ENCODE measurements at places on chromosomes 11 and 22. TPM values are rescaled to one million over a fixed set of nuclear protein-coding genes. Genes with fewer than 3 reads are reported as not detected.

MS4A4E gene
- not detected for total RNA-seq

OR4A16 gene
- total RNA-seq = not detected

ZMAT5 gene
- 16.0 TPM for total RNA-seq

LRRC74B gene
- not detected for total RNA-seq

TTC28 gene
- 0.12 TPM for total RNA-seq

KCNQ1 gene
- 10.7 TPM for total RNA-seq

SERPIND1 gene
- 0.25 TPM for total RNA-seq

LMO2 gene
- 2.8 TPM for total RNA-seq

ARSA gene
- total RNA-seq = 16.4 TPM

DNA sequence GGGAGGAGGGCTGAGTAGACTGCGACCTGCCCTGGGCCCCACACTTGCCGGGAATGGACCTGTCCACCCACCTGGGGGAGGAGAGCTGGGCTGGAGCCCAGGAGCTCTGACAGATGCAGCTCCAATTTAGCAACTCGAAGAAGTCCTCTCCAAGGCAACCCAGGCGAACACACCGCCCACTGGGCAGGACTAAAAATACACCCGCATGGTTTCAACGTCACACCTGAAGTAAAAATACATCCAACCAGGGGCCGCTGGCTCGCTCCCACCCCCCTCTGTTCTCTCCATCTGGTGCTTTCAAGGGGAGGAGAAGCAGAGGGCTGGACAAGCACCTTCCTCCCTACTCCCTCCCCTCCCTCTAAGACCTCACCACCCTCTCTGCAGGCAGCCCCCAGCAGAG, 119.9 kb downstream of the FEZ1 start:
- DNase-seq = no peak

- no peak for DNase-seq
Observed at GRCh38 chr11:128153697-128154048, 433.7 kb downstream of the ETS1 start.

GRCh38 chr11:114880442-114880841, 202.1 kb downstream of the NXPE2 start:
- DNase-seq = no peak

DNA sequence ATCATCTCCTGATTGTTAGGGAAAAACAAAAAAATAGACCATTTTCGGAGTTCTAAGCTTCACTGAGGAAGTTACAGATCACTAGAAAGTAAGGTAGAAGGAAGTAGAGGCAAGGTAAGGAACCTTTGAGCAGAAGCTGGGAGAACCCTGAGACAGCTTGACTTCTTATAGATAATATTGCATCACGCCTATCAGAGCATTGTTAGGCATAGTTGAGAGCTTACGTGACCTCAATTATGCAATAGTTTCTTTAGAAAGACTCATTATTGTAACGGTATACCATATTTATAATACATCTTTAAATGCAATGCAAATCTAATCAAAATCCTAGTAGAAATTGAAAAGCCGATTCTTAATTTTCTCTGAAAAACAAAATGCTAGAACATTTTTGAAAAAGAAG, 4.9 kb downstream of the TBRG1 start:
- no peak for DNase-seq

- DNase-seq = no peak
Observed at GRCh38 chr11:105589346-105589745, 20.5 kb upstream of the GRIA4 start.

DNA sequence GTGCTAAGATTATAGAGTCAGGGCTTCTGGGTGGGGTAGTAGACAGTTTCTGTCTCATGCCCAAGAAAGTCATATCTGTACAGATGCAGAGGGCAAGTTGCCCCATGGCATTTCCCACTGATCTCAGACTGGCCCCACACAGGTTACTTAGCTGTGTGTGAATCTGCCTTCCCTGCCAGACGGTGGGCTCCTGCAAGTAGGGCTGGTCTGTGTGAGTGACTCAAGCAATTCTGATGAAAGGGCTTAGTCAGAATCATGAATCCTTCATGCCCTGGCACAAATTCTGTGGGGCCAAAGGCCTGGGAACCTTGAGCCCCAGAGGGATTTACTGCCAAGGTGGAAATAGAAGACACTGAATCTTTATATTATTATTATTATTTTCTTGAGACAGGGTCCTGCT, 30.4 kb downstream of the USH1C start:
- no peak for DNase-seq

DNA sequence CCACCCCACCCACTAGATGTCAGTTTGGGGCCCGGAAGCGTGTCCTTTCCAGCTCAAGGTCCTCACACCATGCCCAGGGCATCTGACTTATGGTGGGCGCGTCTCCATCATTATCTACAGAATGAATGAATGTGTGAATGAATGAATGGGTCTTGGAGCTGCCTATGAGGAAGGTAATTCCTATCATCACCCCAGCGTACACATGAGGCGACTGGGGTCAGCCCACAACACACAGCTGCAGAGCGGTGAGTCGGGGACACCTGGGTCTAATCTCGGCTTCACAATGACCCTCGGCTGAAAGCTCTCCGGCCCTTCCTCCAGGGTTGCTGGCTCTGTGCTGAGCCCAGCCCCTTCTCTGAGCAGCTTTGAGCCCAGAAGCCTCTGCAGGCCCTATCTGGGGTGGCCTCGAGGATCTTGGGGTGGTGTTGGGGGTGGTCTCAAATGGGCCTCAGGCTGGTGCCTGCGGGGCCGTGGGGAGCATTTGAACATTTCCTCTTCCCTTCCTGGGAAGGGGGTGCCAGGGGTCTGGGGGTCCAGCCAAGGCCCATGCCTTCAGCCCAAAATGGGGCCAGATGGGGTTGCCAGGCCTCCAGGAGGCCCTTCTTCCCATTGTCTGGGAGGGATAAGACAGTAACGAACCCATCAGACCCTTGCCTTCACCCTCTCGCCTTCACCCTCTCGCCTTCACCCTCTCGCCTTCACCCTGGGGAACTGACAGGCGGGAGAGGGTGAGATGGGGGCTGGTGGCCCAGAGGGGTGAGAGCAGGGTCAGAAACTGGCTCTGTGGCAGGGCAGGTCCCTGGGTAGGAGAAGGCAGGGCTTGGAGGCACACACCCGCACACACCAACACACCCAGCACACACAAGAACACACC, 82.4 kb downstream of the MYEOV start:
- DNase-seq = no peak

- no peak for DNase-seq
Observed at GRCh38 chr11:22169833-22170232, 23.1 kb upstream of the ANO5 start.

DNA sequence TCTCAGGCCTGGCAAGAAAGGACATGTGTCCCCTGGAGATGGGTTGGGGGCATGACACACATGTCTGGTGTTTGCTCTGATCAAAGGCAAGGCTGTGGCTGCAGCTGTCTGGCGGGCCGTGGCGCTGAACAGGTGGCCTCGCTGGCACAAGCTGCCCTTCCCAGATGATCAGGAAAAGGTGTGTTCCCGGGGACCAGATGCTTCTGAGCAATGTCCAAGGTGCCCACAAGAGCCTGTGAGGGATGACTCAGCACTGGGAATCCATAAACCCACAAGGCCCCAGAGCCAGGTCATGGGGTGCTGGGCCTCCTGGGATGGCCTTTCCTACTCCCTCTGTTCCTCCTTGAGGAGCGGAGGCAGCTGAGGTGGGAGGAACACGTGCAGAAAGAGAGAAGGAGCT, 9.7 kb upstream of the LRP5 start:
- DNase-seq = peak; percentile 39

DNA sequence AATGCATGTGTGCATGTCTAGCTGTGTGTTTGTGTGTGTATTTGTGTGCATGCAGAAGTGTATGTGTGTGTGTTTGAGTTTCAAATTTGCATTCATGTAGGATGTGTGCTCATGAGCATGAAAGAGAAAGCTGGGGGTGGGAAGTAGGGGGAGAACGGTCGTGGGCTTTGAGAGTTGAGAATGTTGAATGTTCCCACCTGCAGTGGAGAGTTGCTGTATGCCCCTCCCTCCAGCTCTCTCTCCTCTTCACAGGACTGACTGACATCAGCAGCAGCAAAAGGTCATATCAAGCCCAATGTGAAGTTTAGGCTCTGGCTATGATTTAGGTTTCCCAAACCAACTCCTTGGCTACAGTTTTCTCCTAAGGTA, 63.8 kb upstream of the RRAS2 start:
- DNase-seq = no peak

DNA sequence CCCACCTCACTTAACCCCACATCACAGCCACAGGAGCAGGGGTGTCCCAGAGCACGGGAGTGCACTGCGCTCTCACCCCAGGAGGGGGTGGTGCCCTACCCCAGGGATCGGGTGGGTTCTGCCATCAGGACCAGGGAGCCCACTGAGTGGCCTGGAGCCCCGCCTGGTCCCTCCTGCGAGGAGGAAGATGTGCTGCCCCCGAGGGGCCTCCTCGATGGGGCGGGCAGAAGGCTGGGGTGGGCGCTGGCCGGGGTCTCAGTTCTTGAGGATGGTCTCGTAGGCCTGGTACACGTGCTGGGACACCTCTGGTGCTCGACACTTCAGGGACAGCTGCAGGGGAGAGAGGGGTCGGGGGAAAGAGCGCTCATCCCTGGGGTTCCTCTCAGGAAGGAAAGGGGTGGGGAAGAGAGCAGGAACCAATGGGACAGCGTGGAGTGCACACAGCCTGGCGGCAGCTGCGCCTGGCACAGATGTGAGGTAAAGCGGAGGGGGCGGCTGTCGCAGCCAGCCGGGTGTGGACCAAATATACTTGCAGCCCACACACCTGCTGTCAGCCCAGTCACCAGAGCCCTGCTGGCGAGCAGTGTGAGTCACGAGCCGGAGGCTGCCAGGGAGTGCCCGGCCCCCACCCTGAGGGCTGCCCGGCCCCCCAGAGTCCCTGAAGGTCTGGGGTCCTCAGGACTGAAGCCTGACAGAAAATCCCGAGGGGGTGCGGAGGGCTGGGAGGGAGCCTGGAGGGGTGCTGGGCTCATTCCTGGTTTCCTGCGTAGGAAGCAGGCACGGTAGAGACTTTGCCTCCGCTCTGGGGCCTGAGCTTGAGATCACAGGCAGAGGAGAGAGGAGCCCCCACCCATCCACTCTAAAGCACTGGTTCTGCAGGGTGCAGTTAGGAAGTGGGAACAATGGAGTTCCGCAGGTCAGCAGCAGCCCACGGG, 13.3 kb upstream of the RASL10A start:
- DNase-seq = no peak

DNA sequence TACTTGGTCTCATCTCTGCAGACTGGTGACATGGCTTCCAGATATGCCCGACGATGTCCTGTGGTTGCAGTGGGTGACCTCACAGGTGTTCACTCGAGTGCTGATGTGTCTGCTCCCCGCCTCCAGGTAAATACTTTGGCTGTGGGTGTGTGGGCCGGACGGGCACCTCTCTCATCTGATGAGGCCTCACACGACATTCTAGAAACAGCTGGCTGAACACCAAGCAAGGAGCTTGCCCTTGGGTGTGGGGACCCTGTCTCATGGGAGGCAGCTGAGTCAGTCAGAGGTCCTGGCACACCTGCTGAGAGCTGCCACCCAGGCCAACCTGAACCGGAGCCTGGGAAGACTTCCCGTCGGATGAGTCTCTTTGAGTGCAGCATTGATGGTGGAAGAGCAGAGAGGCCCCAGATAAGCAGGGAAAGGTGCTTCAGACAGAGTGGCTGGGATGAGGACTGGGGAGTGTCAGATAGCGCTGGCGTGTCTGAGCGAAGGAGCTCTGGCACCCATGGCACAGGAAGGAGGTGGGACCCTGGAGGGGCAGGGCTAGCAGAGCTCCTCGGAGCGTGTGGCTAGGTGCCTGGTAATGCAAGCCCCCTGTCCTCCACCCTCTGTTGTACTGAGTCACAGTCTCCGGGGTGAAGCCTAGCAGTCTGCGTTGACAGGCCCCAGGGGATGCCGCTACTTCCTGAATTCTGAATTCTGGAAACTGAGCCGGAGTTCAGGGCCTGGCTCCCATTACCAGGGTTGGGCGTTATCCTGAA, 10.4 kb upstream of the SAMM50 start:
- no peak for DNase-seq

DNA sequence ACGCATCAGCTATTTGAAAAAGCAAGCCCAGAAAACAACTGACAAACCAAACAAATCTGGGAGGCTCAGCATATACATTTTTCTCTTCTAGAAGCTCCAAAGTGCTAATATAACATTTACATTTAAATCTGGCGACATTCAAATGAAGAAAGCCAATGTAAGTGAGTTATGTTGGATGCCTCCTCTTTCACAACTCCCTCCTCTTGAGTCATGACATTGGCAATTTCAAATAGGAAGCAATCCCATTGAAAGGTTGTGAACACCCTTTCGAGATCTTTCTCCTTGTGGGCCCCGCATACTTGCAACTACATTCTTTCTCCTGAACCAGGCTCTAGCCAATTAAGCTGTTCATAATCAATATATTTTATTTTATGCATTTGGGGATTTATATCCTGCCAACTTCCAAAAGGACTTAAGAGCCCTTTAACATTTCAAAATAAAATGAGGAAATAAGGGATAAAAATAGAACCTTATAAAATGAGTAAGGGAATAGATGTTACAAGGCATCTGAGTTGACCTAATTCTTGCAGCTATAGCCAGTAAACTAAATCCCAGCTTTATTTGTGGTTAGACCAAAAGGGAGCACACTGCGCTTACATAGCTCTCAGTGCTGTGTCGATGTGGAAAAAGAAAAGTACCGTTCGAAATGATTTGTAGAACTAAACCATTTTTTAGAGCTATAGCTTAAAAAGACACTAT, 129.5 kb upstream of the SESN3 start:
- no peak for DNase-seq

DNA sequence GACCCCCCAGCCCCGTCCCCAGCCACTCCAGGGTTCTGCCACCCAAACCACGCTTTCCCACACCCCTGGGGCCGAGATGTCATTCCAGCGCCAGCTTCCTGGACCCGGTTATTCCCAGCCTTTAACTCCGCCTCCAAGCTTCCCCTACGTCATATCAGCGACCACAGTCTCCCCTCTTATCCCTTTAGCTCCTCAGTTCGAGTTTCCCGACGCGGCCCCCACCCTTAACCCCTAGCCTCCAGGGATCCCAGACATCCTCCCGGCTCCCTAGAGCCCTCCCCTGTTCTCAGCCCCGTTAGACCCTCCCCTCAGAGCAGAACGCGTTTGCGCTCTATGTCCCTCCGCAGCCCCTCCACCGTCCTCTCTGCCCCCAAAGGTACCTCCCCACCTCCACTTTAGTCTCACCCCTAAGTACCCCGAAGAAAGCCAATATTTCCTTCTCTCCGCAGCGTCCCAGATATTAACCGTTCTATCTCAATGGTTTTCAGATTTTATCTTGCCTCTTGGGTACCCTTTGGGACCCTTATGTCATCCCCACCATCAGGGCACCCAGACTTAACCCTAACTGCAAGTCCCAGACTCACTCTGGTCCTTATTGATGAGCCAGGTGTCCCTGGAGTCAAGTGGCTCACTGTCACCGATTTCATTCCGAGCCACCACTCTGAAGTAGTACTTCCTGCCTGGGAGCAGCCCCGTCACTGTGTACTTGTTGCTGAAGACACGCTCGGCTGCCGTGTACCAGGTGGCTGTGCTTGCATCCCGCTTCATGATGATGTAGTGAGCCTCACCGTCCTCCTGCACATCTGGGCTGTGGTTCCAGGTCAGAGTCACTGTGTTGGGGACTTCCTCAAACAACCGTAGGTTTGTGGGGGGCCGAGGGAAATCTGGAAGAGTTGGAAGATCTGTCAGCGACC, 8.0 kb downstream of the TMEM86A start:
- no peak for DNase-seq

Measured in HCT116 (cell line).